H9 (cell line): ENCODE measurements at places on chromosomes 16 and 17. TPM values are rescaled to one million over a fixed set of nuclear protein-coding genes. Genes with fewer than 3 reads are reported as not detected.

OGFOD3 gene
- 25.4 and 27.8 TPM in 2 replicates for total RNA-seq

TCF25 gene
- 109 and 124 TPM in 2 replicates for total RNA-seq

TP53TG3F gene
- total RNA-seq: not detected in 2 replicates

DNA sequence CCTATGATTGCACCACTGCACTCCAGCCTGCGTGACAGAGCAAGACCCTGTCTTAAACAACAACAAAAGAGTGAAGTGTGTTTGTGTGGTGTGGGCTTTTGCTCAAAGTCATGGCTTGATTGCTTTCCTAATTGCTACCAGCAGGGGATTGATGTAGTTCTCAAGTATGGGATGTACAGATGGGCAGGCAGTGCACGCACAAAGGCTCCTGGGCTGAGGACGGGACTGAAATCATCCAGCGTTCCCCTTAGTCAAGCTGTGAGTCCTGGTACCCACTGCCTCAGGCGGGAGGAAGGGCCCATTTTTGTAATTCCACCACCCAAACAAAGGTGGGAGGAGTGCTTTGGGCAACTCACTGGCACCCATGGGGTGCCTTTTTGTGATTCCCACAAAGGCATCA, 47.3 kb downstream of the GDE1 start:
- H3K27me3 ChIP-seq: no peaks in the 10 kb centered on the region
- H3K4me1 ChIP-seq: no peaks in the 10 kb centered on the region
- H3K4me3 ChIP-seq: no peak overlapping the region
- no peak overlapping the region for H3K27ac ChIP-seq
